ENCODE measurements at places on chromosomes 13 and 19.

DNA sequence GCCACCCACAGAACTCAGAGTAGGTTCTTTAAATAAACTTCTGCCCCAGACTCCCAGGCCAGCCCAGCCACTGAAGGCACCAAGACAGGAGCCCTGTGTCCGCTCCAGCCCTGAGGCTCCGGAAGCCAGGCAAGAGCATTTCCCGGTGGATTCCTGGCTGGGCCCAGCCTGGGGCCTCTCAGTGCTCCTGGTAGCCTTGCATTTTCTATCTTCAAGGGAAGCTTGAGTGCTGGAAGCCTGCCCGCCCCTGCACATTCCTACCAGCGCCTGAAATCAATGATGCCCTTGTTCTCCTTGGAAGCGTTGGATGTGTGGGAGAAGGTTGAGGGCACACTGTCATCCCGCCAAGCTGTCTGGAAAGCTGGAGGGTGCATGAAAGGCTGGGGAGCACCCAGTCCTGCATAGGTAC, 70.3 kb downstream of the ALOX5AP start:
- DNase-seq, result no peak

GRCh38 chr13:114143806-114144605, 11.6 kb upstream of the RASA3 start:
- no peak for DNase-seq

DNA sequence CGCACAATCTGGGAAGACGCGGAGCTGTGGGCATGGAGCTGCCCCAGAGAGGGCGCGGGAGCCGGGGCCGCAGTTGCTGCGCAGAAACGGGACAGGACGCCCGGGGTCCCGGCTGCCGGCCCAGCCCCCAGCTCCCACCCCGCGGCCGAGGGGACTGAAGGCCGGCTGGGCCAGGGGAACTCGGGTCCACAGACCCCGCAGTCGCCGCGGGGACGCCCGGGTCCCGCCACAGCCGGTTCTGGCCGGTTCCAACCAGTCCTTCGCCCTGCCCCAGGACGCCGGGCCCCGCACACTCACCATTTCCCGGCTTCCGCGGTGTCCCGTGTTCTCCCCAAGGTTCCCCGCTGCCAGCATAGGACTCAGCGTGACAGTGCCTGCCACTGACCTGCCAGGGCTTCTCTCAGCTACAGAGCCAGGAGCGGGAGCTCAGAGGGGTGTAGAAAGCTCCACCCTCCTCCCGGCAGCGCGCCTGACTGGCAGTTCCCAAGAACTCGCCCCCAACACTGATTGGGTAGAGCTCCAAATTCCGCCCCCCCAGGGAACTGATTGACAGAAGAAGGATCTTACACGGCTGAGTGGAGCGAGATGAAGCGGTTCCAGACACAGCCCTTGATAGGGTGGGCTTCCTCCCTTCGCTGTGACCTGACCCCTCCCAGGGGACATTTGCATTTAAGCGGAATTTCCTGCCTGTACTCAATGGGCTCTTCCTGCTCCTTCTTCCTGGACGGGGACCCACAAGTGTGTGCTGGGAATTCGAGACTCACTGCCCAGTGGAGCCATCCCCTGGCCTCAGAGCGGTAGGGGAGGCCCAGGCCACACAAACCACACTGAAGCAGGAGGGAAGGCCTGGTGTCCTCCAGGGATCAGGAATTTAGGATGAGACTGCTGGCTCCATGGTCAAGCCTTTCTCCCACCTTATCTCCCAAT, at the start of gene ZNF442:
Gene ZNF442, minus strand, starts transcription at position 448 of the 927 bp plus-strand sequence. CDS start 2,052 bp downstream, outside the sequence.
- peak; percentile 56 for DNase-seq

DNA sequence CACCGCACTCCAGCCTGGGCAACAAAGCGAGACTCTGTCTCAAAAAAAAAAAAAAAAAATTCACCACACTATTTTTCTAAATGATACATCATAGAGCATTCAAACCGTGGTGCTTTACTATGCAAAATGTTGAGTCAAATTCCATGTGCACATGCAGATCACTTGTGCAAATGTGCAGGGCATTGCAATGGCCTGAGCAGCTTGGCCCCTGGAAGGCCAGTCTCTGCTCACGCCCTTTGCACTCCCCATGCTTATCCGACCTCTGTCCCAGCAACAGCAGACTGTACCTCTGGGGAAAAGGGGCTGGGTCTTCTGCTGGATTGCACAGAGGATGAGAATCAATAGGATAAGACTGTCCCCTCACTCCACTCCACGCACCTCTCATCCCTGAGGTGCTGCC, 58.5 kb downstream of the PARP4 start:
- DNase-seq, result no peak
